ENCODE measurements at places on chromosomes 5 and 9.

DNA sequence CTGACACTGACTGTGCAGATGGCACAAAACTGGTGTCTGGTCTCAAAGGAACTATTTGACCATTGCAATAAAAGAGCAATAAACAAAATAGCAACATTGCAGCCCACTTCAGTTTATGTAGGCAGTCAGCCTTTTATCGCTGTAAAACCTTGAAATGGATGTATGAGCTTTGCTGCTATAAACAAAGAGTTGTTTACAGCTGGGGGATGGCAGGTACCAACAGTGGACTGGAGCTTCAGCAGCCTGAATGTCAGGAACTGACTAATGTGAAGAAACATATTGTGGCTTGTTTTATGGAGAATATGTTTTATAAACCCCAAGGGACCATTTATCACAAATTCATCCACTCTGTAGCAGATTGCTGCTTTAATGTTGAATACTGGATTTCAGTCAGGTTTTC lies 78.0 kb downstream of the PTPRD start:
- no peak for DNase-seq

DNA sequence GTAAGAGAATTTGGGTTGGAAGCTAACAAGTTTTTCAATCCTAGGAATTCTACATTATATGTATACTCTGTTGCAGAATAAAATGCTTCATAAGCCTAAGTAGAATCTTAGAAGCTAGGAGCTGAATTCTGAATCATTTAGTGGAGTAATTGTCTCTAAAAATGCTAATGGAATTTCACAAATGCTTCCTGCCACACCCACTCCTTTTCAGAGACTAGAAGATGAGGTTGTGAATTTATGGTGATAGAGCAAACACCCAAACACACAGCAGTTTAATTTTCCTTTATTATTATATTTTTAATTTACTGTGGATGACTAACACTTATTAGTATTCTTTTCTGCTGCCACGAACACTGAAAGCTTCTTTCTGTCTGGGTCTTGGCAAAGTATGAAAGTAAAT lies 208.0 kb upstream of the PDE4D start:
- no peak for DNase-seq

- no peak for DNase-seq
Observed at GRCh38 chr5:105840800-105841199, 1829.9 kb downstream of the EFNA5 start.

GRCh38 chr9:109755040-109755439 lies 25.0 kb upstream of the PALM2AKAP2 start:
- no peak for DNase-seq

- no peak for DNase-seq
Observed at GRCh38 chr5:101721543-101721942, 574.5 kb downstream of the SLCO4C1 start.

DNA sequence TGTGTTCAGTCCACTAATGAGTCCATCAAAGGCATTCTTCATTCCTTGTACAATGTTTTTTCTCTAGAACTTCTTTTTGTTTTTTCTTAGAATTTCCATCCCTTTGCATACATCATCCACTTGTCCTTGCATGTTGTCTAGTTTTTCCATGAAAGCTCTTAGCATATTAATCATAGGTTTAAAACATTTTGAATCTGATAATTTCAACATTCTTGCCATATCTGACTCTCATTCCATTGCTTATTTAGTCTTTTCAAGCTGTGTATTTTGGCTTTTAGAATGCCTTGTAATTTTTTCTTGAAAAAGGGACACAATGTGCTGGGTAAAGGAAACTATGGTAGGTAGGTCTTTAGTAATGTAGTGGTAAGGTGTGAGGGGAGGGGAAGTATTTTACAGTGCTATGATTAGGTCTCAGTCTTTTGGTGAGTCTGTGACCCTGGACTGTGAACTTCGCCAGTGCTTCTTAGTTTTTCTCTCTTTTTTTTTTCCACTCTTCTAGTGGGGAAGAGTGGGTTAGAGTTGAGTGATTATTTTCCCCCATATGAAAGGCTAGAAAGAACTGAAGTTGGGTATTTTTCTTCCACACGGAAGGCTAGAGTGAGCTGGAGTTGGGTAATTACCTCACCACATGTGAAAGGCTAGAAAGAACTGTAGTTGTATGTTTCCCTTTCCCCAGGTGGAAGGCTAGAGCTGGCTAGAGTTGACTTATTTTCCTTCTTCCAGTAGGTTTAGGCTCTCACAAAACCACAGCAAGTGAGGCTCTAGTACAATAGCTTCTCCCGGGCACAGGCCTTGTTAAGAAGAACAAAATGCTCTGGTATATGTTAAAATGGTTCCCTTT lies 172.1 kb downstream of the SNX18 start:
- DNase-seq = no peak

GRCh38 chr5:80592761-80593160 lies 22.7 kb upstream of the ANKRD34B start:
- DNase-seq = no peak

- DNase-seq = no peak
Observed at GRCh38 chr9:38685535-38685934, 34.4 kb downstream of the FAM240B start.

- no peak for DNase-seq
Observed at GRCh38 chr5:77015938-77016569, 14.2 kb upstream of the AGGF1 start.

DNA sequence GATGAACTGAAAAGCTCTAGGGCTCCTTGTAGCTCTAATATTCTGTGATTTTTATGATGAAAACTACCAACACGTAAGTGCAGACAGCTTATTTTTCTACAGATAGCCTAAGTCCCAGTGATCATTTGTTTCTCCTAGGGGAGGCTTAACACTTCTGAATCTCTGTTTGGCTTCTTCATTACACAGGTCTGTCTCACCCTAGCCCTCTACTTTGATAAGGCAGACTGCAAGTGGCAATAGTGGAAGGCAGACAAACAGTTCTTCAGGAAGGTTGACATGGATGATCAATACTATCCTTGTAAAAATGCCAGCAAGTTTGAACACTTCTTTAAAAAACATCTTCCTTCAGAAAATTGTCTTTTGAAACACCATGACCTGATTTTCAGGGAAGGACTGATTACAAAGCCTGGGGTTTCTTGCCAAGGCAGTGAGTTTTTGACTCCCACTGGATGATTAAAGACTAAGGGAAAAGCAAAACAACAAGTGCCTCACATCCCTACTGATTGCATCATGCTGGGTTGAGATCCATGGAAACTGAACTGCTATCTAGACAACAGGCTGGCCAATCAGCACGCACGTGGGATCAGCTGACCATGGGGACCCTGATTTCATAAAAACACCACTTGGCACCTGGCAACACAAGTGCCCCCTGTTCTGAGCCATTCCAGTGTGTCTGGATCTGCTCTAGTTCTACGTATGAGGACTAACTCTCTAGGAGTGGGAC lies 212.2 kb downstream of the SMARCA2 start:
- DNase-seq = no peak

- peak; percentile 85 for DNase-seq
Observed at GRCh38 chr5:53543401-53543800, 17.0 kb upstream of the NDUFS4 start.

DNA sequence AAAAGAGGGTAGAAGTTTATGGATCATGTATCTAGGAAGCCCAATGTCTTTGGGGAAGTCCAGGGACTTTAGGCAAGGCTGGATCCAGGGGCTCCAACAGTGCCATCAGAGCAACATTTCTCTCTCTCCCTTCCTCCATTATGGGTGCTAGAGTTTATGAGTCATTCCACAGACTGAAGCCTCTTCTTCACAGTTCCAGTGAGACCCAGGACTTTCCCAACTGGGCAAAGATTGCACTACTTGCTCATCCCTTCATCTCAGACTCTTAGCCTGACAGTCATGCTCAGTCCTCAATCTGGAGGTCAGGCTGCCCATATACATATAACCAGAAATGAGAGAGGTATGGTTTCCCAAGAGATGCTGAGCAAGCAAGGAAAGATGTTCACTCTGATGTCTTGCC lies 110.7 kb downstream of the FEM1C start:
- no peak for DNase-seq

- DNase-seq = no peak
Observed at GRCh38 chr9:29214690-29215253, 1641.5 kb upstream of the C9orf72 start.

GRCh38 chr5:15008476-15008875 lies 136.9 kb upstream of the ANKH start:
- no peak for DNase-seq
